Inflammatory macrophage treated with lipopolysaccharide for 1 hour (primary cell): ENCODE measurements at places on chromosomes 13 and 19.

GRCh38 chr13:59305896-59306295 is 857.8 kb downstream of the DIAPH3 start:
- no peak for DNase-seq

GRCh38 chr19:54201980-54202379 is 1.3 kb downstream of the RPS9 start:
- no peak for DNase-seq

GRCh38 chr13:110950819-110951570 is 36.1 kb upstream of the ANKRD10 start:
- DNase-seq: no peak

- no peak for DNase-seq
Observed at GRCh38 chr13:99749271-99750019, 222.1 kb downstream of the ZIC5 start.

- no peak for DNase-seq
Observed at GRCh38 chr13:47126432-47126831, 229.6 kb upstream of the HTR2A start.

DNA sequence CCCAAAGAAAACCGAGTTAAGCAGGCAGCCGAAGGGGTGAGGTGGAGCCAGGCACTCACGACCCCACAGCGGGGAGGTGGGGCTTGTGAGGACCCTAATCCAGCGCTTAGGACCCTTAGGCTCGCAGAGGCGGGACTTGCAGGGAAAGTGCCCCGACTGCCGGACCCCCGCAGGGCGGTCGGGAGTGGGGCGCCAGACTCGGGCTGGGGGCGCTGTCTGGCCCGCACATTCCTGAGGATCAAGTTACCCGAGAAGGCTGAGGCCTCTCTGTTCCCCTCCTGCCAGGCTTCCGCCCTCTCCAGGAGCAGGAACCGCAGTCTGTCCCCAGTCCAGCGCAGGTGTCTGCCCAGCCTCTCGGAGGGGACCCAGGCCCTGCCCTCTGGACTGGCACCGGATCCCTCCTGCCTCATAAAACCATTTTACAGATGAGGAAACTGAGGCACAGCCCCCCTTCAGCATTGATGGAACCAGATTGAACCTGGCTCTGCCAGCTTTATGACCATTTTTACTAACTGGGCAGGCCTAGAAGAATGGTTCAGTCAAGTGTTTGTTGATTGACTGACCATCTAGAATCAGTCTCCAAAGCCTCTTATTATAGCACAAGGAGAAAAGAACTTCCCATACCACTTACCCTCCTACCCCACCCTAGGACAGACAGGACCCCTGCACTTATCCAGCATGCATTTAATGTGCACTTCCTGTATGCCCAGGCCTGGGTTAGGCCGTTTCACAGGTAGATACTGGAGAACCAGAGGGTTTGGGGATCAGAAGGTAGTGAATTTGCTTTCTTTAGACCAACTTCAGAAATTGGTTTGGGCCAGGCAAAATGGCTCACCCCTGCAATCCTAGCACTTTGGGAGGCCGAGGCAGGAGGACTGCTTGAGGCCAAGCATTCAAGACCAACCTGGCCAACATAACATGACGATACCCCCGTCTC is 6.7 kb upstream of the JUND start:
- DNase-seq: no peak

GRCh38 chr13:28120317-28120716 is 18.0 kb upstream of the PAN3 start:
- no peak for DNase-seq

DNA sequence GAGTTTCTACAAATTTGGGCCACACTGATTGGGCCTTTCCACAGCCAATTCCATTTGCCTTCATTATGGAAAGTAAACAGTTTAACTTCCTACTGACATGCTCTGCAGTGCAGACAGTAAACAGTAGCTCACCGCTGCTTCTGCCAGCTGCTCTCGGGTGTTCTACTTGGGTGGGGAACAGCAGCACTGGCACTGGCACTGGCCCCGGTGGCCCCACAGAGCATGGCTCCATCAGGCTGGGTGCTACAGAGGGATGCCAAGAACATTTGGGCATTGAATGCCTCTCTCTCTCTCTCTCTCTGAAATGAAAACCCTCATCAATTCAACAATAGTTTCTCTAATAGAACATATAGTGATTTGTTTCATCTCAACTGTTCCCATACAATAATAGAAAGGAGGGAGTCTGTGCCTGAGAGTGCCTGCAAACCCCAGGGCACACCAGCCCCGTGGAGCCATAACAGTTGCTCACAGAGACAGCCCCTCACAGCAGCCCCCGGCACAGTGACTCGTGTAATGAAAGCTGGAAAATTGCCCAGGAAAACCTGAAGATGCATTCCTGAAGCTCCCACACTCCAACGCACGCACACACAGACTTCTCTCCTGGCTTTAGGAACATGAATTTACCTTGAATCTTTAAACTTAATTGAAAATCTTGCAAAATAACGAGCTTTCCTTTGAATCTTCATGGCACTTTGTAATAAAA is 38.2 kb upstream of the GJB6 start:
- DNase-seq: no peak

DNA sequence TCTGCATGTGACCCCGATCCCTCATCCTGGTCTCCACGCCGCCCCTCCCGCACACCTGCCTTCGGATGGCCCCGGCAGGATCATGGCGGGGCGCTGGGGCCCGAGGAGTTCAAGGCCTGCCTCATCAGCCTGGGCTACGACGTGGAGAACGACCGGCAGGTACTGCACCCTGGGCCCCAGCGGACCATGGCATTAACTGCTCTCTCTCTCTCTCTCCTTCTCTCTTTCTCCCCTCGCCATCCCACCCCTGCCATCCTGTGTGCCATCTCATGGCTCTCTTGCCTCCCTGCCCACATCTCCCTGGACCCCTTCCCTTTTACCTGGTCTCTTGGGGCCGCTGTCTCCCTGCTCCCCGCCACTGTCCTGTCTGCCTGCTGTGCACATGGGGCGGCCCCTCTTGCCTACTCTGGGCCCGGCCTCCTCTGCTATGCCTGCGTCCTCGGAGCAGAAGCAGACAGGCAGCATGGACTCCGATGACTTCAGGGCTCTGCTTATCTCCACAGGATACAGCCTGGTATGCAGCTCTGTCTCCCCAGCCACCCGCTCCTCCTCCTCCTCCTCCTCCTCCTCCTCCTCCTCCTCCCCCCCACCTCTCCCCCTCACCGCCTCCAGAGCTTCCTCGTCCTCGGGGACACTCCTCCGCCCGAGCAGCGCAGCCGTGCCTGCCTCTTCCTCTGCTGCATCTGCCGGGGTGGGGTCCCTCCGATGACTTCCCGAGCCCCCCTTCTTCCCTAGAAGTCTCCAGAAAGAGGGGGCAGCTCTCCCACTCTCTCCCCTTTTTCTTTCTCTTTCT is 16.2 kb downstream of the CAPN12 start:
- no peak for DNase-seq

GRCh38 chr13:42039457-42039945 is 8.9 kb upstream of the DGKH start:
- DNase-seq: peak; percentile 34

DNA sequence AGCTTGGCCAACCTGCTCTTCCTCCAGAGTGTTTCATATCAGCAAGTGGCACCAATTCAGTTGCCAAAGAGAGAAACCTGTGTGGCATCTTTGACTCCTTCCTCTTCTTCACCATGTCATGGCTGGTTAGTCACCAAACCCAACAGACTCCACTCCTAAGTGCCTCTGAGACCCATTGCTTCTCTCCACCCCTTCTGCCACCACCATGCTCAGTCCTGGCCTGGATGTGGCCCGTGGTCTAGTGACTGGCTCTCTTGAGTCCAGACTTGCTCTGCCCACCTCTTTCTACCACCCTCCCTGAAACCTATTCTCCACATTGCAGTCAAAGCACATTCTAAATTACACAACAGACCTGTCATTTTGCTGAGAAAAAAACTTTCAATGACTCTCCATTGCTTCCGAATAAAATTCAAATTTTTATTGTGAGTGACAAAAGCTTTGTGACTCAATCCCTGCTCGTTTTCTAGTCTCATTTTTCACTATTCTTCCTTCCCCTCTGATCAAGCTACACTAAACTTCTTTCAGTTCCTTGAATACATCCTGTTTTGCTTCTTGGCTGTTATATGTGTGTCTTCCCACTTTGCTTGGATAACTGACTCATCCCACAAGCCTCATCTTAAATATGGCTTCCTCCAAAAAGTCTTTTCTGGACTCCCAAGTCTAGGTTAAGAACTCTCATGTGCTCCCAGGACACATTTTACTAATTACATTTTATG is 12.0 kb upstream of the TNFSF11 start:
- DNase-seq: peak; percentile 35

DNA sequence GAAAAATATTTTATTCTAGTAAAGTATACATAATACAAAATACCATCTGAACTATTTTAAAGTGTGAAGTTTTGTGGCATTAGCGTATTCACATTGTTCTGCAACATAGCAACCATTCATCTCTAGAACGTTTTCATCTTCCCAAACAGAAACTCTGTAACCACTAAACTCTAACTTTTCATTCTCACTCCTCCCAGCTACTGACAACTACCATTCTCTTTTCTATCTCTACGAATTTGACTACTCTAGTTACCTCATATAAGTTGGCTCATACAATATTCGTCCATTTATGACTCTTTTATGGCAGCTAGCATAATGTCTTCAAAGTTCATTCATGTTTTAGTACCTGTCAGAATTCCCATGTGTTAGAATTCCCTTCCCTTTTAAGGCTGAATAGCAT is 150.5 kb upstream of the MIR17HG start:
- no peak for DNase-seq

DNA sequence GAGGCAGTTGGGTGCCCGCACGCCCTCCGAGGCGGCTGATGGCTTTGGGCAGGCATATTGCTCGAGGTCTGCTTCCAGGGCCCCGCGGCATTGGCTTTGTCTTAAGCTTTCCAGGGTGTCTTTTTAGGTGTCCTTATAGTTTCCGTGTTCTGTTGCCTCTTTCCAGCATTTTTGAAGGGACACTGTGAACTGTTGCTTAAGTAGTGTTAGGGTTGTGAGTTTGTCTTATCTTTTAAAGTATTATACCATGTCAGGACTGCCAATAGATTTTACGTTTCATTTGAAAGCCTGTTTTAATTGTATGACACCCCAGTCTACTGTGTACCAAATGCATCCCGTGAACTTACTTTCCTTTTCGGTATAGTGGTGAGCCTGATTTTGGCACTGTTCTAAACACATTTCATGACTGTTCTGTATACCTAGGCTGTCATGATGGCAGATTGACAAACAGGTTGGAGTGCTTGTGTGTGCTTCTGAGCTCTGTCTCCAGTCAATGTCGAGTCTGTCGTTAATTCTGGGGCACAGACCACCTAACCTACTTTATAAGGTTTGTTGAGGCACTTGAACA is 656 bp downstream of the PCCA start:
- DNase-seq: peak; percentile 11

GRCh38 chr13:93398167-93399035 is 171.8 kb downstream of the GPC6 start:
- DNase-seq: no peak

DNA sequence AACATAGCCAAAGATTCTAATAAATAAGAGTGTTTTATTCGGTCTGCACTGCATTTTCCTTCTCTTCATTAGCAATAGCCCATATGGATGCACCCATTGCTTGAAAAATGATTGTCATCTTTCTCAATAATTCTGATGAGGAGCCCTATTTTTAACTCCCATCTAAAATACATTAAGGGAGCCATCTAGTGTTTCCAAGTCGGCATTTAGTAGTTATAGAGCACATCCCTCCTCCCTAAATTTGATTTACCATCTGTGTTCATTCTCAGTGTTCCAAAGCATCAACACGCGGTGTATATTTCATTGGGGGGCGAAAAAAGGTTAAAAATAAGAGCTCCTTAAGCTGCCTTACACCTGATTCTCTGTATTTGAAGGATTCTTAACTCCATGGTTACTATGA is 119.2 kb upstream of the IPO5 start:
- DNase-seq: no peak

- no peak for DNase-seq
Observed at GRCh38 chr13:93224535-93224934, 2.1 kb upstream of the GPC6 start.

- no peak for DNase-seq
Observed at GRCh38 chr19:38442736-38443135, 9.2 kb downstream of the RYR1 start.

GRCh38 chr19:45615795-45616703 is 14.0 kb upstream of the GPR4 start:
- DNase-seq: no peak

- no peak for DNase-seq
Observed at GRCh38 chr13:28501547-28501946, 6.6 kb upstream of the FLT1 start.

DNA sequence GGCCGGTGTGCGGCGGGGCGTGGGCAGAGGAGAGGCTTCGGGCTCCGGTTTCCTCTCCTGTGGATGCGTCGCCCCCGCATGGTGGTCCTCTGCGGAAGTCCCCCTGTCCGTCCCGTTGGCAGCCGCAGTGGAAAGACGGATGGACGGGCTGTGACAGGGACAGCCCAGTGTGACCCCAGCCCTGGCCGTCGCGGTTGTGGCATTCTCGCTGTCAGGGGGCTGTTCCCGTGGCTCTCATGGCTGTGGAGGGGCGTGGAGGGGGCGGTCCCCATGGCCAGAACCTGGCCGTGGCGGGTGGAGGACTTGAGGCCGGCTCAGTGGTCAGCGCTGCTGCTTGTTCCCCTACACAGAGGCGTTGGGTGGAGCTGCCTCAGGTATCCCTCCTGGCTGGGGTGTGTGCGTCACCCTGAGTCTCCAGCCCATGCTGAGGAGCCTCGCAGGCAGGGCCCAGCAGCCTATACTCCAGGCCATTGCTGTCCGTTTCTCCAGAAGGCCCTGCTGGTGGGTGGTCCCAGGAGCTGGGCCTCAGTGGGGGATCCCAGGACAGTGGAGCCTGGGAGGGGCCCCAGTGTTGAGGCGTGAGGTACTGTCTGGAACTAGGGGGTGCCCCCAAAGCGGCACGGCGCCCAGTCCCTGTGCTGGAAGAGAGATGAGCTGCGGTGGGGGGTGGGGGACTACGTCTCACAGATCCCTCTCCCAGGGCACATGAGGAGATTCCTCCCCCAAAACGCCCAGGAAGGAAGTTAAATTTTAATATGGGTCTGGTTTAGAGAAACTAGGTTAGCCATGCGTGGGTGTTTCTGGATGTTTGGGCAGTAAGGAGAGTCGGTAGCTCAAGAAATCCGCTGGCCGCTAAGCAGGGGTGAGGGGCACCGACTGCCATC is 20.3 kb downstream of the CSNK1G2 start:
- no peak for DNase-seq

- DNase-seq: no peak
Observed at GRCh38 chr13:111004444-111004843, 89.6 kb upstream of the ANKRD10 start.

DNA sequence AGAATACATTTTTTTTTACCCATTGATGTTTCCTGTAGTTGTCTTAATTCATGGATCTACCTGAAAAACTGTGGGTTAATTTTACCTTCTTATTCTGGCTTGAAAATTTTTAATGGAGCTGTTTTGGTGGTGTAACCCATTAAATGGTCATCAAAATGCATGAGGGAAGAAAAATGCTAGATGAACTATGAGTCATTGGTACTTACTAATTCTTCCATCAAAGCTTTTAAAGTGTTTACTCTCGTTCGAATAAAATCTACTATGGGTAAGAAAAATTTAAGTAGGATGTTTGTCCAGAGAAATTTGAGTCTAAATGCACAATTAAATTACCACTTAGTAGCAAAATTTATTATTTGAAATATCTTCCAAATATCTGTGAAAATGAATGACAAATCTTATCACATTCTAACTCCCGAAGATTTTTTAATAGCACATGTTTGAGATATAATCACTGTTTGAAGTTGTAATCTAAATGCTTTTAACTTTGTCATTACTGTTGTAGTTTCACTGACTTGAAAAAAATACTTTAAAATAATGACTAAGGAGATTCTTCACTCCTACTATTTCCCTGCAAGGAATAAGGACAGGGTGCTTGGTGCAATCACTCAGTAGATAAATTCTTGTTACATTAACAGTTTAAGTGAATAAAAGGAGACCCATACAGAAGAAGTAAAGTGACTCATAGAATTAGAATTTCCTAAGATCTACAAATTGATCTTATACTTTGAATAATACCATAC is 437.7 kb downstream of the IRS2 start:
- DNase-seq: no peak
